Mucosa of gallbladder (tissue), 1 donor: ENCODE measurements at places on chromosomes 6 and 20.

DNA sequence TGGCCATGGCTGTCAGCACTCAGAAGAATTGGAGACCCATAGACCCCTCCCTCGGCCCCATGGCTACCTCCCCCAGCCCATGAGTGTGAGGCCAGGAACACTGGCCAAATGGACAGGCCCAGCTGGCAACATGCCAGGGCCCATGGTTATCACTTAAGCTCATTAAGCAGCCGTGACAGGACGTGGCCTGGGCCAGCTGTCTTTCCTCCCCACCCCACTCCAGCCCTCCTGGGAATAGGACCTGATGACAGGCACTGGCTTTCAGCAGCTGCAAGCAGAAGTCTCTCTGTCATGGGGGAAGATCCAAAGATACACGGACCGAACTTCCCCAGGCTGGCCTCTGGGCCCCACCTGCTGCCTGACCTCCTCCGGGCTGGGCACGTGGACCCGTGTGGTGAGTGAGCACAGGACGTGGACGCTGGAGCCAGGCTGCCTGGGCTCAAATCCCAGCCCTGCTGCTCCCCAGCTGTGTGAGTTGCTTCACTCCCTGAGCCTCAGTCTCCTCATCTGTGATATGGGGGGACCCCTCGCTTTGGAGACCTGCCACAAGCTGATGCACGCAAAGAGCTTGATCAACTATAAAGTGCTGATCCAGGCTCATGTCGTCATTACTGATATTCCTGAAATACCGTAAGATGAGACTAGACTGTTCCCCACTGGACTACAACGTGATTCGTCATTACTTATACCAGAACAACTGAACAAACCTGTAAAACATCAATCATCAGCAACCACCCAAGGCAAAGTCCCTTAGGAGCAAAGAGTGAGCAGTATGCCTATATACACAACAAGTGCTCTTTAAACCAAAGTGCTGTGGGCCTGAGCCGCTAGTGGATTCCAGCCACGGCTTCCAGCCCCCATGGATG, 22.0 kb upstream of the VSTM2L start:
- DNase-seq: no peak

DNA sequence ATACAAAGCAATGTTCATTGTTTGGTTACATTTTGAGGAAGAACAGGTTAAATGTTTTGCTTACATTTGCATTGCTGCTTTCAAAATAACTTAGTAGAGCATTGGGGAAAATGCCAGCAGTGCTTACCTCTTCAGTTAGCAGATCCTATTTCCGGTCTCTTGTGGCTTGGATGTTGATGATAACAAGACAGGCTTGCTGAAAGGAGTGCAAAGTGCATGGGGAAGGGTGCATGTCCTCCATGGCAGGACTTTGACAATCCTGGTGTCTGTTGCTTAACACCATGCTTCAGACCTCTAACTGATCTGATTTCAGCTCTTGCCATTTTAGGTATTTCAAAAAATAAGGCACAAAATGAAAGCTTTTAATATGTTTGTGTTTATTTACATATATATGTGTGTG, 21.1 kb downstream of the TPD52L1 start:
- no peak for DNase-seq

GRCh38 chr6:38404355-38404754, 235.4 kb downstream of the BTBD9 start:
- DNase-seq: no peak

- DNase-seq: no peak
These were observed 16.5 kb upstream of the IFNGR1 start for GRCh38 chr6:137235686-137236085.

GRCh38 chr6:106466211-106466610, 105.7 kb downstream of the CRYBG1 start:
- DNase-seq: no peak
